Dermis microvascular lymphatic vessel endothelial cell (primary cell): ENCODE measurements at places on chromosomes 2 and 18. TPM values are rescaled to one million over a fixed set of nuclear protein-coding genes. Genes with fewer than 3 reads are reported as not detected.

The APCDD1 gene
- 0.25 TPM in 1 of 2 replicates, not detected in the other for total RNA-seq

The TPRKB gene
- total RNA-seq = 18.2 and 27.9 TPM in 2 replicates

The HSPD1 gene
- 92.3 and 136 TPM in 2 replicates for total RNA-seq

The PJVK gene
- total RNA-seq = 0.39 and 0.51 TPM in 2 replicates

The ITPRIPL1 gene
- 4.0 and 4.4 TPM in 2 replicates for total RNA-seq

The GAL3ST2 gene
- not detected in 2 replicates for total RNA-seq

The DHRS9 gene
- total RNA-seq = not detected in 2 replicates

The REG3G gene
- not detected in 2 replicates for total RNA-seq

The ST6GAL2 gene
- 0.63 and 1.7 TPM in 2 replicates for total RNA-seq

The RAB27B gene
- total RNA-seq = not detected in 2 replicates

The AFF3 gene
- total RNA-seq = under 0.01 TPM in 2 replicates

The GAREM1 gene
- 0.25 and 0.26 TPM in 2 replicates for total RNA-seq

The ALLC gene
- total RNA-seq = not detected in 2 replicates

The MTCL1 gene
- 3.1 and 5.6 TPM in 2 replicates for total RNA-seq

The GREB1L gene
- total RNA-seq = 2.8 and 11.3 TPM in 2 replicates

The SNORC gene
- total RNA-seq = 0.13 TPM in 2 replicates
